ENCODE measurements at places on chromosomes 6 and 20.

- DNase-seq = peak; percentile 42
Observed at GRCh38 chr6:24883618-24884017, 52.1 kb downstream of the RIPOR2 start.

DNA sequence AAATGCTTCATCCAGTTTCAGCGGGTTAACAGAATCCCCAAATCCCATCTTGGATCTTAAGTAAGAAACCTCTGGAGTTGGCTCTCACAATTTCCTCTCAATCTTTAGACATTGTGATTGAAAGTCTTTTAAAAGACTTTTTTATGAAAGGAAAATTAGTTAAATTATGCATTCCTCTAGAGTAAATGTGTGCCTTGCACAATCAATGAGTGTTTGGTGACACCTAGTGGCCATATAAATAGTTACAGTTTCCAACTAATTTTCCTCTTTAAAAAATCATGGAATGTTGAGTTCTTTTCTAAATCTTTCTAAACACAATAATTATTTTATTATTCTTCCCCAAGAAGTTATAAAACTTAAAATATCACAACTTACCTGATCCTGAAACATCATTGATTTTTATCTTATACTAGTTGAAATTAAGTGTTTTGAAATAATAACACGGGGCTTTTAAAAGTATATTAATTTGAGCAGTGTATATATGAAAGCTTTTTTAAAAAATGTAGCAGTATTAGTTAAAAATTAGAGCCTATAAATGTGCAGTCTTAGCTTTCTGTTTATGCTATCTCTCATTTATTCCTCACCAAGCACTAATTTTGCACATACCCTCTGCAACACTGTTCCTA is 66.4 kb downstream of the PKHD1 start:
- peak; percentile 52 for DNase-seq

DNA sequence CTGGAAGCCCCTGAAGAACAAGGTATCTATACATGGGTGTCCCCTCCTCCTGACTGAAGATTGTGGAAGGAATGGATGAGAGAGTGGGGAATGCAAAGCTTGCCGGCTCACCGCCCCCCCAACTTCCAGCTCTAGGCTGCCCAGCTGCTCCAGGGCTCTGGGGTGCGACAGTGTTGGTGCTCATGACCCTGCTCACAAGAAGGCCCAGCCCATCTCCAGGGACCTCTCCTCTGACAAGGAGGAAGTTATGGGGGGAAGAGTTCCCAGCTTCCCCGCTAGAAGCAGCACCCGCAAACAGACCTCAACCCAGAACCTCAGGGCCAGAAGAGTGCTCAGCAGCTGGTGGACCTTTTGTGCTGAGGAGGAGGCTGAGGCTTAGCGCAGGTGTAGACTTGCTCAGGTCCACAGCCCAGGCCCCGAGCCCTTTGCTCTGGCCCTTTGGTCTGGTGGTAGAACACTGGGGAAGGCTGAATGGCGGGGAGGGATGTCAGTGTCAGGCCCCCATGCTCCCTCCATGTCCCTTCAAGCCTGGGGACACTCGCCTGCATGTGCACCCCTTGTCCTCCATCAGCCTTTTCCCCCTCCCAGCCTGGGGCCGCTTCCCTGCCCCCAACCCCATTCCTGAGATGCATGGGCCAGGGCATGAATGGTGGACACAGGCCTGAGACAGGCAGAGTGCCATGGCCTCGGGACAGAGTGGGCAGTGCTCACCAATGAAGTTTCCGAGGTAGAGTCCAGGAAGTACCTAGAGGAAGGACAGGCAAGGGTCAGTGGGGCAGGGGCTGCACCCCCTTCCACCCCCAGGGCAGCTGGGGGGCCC is 1.3 kb downstream of the DUSP15 start:
- DNase-seq = no peak

GRCh38 chr6:137240168-137240567 is 21.0 kb upstream of the IFNGR1 start:
- DNase-seq = peak; percentile 96

Data from fibroblast of pulmonary artery (primary cell).